ENCODE measurements at places on chromosomes 11 and 22. TPM values are rescaled to one million over a fixed set of nuclear protein-coding genes. Genes with fewer than 3 reads are reported as not detected.

SERGEF gene
- 40.3 TPM for total RNA-seq

DNA sequence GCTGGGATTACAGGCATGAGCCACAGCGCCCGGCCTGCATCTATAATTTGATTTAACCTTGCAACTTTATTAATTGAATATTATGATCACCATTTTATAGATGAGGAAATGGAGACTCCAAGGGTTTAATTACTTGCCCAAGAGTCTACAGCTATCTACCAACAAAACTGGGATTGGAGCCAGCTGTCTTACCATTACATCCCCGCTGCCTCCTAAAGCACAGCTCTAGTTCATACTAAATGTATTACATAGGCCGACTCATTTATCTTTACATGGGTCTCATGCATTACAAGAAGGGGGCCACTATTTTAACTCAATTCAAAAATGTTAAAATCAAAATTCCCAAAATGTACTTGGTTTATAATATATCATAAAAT is 14.1 kb upstream of the TMA7B start:
- H3K36me3 ChIP-seq = no peaks in the 10 kb centered on the region
- no peaks in the 10 kb centered on the region for H3K4me1 ChIP-seq
- H3K27me3 ChIP-seq = no peaks in the 10 kb centered on the region
- H3K4me3 ChIP-seq = no peak overlapping the region
- no peak overlapping the region for H3K27ac ChIP-seq
- DNase-seq = no peak

GRCh38 chr11:134512571-134513538 is 100.8 kb upstream of the B3GAT1 start:
- H3K4me1 ChIP-seq = no peaks in the 10 kb centered on the region
- H3K27ac ChIP-seq = no peak overlapping the region
- no peaks in the 10 kb centered on the region for H3K36me3 ChIP-seq
- H3K27me3 ChIP-seq = no peaks in the 10 kb centered on the region
- DNase-seq = no peak
- no peak overlapping the region for H3K4me3 ChIP-seq

DNA sequence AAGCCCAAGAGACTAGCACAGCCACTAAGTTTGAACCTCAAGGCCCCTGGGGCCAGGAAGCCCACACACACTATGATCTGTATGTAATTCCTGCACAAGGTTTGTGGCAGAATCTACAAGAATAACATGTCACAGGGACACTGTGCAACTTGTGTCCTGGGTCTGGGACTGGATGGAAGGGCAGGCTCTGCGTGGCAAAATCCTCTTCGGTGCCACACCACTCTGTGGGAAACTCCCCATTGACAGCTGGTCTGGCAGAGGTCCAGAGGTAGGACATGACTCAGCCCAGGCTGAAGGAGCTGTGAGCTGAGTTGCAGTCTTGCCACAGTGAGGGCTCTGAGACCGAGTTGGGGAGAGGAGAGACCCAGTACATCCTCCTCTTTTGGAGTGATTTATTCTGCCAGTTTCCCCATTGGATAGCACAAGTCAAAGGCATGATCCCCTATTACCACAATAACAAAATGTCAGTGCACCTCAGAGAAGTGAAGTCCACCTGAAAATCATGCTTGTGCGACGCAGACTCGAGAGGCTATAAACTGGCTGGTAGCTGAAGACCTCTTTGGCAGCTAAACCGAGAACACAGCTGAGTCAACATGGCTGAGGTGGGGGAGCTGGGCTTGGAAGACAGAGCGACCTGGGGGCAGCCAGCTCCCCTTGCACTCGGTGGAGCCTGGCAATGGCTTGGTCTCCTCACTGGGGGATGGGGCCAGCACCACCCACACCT is 23.3 kb upstream of the SERPIND1 start:
- H3K4me3 ChIP-seq = no peak overlapping the region
- H3K36me3 ChIP-seq = peaks cover 29% of the 10 kb centered on the region
- H3K27ac ChIP-seq = peak overlapping the region; percentile 63
- DNase-seq = no peak

DNA sequence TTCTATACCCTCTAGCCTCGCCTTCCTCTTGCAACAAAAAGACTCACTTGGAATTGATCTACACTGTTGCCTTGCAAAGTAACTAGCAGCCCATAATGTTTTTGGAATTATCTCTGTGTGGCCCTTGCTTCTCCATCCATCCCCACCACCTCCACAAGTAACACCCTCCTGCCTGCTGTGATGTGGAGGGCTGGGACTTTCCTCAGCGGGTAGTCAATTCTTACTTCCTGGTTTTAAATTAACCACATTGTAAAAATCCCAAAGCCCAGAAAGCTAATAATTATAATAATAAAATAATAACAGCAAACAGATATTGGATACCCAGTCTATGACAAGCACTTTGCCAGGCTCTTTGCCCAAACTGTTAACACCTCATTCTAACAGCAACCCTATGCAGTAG is 40.8 kb upstream of the GALNT18 start:
- H3K4me3 ChIP-seq = no peak overlapping the region
- no peaks in the 10 kb centered on the region for H3K27me3 ChIP-seq
- no peaks in the 10 kb centered on the region for H3K36me3 ChIP-seq
- no peak overlapping the region for H3K27ac ChIP-seq

GRCh38 chr22:24090581-24090980 is 79.5 kb downstream of the CABIN1 start:
- no peaks in the 10 kb centered on the region for H3K27me3 ChIP-seq
- no peaks in the 10 kb centered on the region for H3K4me1 ChIP-seq
- H3K4me3 ChIP-seq = no peak overlapping the region
- peaks cover 95% of the 10 kb centered on the region for H3K36me3 ChIP-seq
- DNase-seq = no peak

PRODH gene
- 2.0 TPM for total RNA-seq

OR2AG2 gene
- not detected for total RNA-seq

DNA sequence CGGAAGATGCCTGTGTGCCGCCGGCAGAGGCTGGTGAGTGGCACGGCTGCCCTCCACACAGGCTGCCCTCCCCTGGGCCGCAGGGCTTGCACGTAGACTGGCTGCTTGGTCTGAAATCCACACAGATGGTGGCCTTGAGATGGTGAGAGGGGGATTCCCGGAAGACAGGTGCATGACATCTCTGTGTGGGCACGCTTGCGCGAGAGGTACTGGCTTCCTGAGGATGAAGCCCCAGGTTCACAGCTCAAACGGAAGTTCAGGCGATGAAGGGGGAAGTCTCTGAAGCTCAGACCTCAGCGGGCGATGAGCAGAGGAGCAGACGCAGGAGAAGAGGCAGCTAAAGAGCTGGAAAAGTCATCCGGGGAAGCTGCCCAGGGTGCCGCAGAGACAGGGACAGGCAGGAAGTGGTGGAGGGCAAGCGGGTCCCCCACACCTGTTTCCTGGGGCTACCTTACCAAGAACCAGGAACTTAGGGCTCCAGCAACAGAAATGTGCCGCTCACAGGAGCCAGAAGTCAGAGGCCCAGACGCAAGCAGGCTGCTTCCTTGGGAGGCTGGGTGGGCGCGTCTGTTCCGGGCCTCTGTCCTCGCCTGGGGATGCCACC is 7.2 kb downstream of the CRELD2 start:
- peaks cover 26% of the 10 kb centered on the region for H3K4me1 ChIP-seq
- H3K4me3 ChIP-seq = no peak overlapping the region
- H3K36me3 ChIP-seq = peaks cover 48% of the 10 kb centered on the region

DNA sequence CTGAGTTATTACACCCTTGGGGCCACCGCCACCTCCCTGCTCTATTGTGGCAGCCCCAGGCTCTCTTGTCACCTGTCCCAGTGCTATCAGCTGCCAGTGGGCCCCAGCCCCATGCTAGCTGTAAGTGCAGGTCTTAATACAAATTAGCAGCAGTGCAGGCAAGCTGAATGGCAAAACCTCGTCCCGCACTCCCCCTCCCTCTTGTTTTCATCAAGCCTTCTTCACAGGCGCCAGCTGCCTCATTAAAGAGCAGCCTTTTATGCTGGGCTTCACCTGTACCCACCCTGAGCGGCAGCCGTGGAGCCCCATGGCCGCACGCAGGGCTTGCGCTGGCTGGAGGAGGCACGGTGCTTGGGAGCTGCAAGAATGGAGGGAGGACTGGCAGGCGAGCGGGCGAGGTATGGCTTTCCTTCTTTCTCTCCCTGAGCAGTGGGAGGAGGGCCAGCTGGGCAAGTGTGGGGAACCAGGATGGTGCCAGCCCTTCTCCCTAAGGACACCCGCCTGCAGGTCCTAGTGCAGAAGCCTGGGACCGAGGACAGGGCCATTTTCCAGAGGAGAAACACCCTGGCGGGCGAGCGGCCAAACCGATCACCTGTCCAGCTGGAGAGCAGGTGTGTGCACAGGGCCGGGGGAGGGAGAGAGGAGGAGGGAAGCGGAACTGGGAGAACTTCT is 70.7 kb downstream of the FLI1 start:
- H3K4me3 ChIP-seq = no peak overlapping the region
- no peak for DNase-seq
- H3K36me3 ChIP-seq = no peaks in the 10 kb centered on the region

DNA sequence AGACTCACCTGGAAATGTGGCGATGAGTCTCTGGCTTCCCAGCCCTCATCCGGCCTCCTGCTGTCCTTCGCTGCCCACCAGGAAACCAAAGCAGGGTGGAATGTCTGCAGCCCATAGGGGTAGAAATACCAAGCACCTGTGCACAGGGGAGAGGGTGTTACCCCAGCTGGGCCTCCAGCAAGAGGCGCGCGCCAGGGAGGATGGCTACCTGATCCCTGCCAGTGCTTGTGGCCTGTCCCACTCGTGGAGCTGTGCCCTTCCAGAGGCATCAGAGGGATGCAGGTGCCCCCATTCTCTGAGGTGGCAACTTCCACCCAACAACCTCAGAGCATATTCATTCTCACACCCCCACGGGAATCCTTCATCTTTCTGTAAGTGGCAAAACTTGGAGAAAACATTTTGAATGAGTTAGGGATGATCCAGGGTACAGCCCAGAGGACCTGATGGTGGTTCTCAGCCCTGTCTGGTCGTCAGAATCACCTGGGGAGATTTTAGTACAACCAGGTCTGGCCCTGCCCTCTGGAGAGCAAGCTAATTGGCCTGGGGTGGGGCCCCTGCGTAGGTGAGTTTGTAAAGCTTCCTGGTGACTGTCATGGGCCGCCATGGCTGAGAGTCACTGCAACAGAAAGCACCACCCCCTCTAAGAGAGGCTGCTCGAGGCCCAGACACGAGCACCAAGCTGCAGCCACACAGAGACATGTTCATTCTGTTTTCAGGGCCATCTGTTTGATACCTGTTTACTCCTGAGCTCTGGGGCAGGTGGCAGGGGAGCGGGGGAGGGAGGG is 9.9 kb downstream of the SUN2 start:
- H3K27me3 ChIP-seq = no peaks in the 10 kb centered on the region
- no peak overlapping the region for H3K4me3 ChIP-seq
- DNase-seq = no peak
- H3K4me1 ChIP-seq = peaks cover 7% of the 10 kb centered on the region
- H3K36me3 ChIP-seq = peaks cover 100% of the 10 kb centered on the region
- no peak overlapping the region for H3K27ac ChIP-seq

DNA sequence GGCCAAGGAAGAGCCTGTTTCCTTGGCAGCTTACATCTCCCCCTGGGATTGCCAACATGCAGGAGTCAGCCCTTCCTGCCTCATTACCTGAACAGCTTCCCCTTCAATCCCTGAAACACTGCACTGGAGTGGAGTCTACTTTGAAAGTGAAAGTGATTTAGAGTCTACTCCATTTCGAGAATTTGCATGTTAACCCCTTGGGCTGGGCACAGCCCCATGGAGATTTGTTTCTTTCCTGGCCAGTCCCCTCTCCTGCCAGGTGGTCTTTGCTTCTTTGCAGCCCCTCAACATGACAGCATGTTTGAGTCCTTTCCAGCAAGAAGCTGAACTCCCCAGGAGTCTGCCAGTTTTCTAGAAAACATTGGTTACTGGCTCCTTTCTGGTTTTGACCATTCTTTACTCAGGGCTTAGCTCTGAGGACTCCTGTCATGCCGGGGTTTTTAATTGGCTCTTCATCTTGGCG is 59.9 kb downstream of the TRAF6 start:
- peak overlapping the region; percentile 37 for H3K4me3 ChIP-seq
- peaks cover 27% of the 10 kb centered on the region for H3K4me1 ChIP-seq
- H3K27ac ChIP-seq = no peak overlapping the region
- peaks cover 11% of the 10 kb centered on the region for H3K36me3 ChIP-seq
- no peaks in the 10 kb centered on the region for H3K27me3 ChIP-seq

DNA sequence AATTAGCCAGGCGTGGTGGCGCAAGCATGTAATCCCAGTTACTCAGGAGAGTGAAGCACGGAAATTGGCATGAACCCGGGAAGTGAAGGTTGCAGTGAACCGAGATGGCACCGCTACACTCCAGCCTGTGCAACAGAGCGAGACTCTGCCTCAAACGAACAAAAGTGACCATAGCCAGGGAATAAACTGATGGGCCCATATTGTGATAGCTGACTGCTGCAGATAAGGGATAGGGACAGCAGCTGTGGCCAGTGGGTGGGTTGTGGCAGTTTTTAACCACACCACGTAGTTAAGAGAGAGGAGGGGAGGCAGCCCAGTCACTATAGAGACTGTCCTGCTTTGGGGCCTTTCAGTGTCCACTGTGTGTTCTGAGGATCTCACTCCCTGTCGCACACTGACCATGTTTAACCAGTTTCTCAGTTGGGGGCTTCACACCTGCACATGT is 58.9 kb downstream of the PISD start:
- H3K27ac ChIP-seq = peak overlapping the region; percentile 65
- H3K4me3 ChIP-seq = no peak overlapping the region
- H3K36me3 ChIP-seq = peaks cover 17% of the 10 kb centered on the region

- no peak overlapping the region for H3K27ac ChIP-seq
- H3K36me3 ChIP-seq = no peaks in the 10 kb centered on the region
- no peak overlapping the region for H3K4me3 ChIP-seq
- no peaks in the 10 kb centered on the region for H3K27me3 ChIP-seq
Measured at GRCh38 chr11:64546600-64546999, 44.4 kb upstream of the SLC22A12 start.

POTEH gene
- total RNA-seq = not detected

GRCh38 chr11:64055077-64055476 is 19.3 kb downstream of the FLRT1 start:
- H3K4me1 ChIP-seq = peaks cover 14% of the 10 kb centered on the region
- no peak overlapping the region for H3K27ac ChIP-seq
- no peaks in the 10 kb centered on the region for H3K36me3 ChIP-seq
- peaks cover under 1% of the 10 kb centered on the region for H3K27me3 ChIP-seq
- no peak overlapping the region for H3K4me3 ChIP-seq

RBM4 gene
- 88.2 TPM for total RNA-seq

GRCh38 chr11:60902625-60903024 is 3.8 kb downstream of the PRPF19 start:
- H3K4me3 ChIP-seq = no peak overlapping the region
- no peak overlapping the region for H3K27ac ChIP-seq
- no peaks in the 10 kb centered on the region for H3K27me3 ChIP-seq
- no peak for DNase-seq

GRCh38 chr22:23163665-23164064 is 16.6 kb upstream of the BCR start:
- H3K4me1 ChIP-seq = peaks cover 13% of the 10 kb centered on the region
- peak overlapping the region; percentile 13 for H3K27ac ChIP-seq
- H3K36me3 ChIP-seq = no peaks in the 10 kb centered on the region

RIC3 gene
- 19.9 TPM for total RNA-seq

GRK3 gene
- 2.5 TPM for total RNA-seq

KRTAP5-2 gene
- total RNA-seq = not detected

All from esophagus muscularis mucosa (tissue), 4 donors.